RPMI8226 (cell line): ENCODE measurements at places on chromosomes 16 and 17.

DNA sequence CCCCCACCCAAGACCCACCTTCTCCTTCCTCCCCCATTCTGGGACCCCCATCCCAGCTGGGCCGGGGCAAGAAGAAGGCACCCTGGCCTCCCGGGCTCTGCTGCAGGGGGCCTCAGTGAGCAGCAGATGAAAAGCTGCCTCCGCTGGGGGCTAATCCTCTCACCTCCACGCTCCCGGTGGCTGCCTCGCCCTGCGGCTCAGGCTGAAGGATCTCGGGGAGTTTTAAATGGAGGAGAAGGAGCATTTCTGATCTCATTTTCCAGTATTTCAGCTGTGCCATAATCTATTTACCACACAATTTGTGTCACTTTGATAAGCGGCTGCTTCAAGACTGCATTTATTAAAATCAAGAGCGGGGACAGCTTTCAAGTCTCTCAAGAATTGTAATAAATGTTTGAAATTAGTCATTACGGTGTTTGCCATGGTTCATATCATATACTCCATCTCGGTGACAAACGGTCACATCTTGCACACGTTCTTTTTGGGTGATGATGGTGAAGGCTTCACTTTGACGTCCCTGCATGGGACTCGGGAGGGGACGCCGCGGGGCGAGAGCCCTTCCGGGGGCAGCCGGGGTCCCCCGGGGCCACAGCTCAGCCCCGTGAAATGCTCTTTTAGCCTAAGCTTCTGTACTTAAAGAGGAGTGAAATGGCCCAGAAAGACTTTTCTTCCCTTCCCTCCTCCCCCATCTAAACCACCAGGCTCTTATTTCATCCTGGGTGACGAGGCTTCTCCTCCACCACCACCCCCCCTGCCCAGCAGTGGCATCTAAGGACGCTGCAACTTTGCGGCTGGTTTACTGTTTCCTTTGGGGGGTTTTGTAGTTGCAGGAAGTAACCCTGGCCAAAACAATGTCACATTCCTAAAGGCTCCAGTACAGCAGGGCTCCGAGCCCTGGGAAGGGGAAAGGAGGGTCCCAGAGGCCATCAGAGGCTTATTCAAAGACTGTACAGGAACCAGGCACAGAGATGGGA is 313.1 kb upstream of the TNRC6C start:
- no peak for DNase-seq

DNA sequence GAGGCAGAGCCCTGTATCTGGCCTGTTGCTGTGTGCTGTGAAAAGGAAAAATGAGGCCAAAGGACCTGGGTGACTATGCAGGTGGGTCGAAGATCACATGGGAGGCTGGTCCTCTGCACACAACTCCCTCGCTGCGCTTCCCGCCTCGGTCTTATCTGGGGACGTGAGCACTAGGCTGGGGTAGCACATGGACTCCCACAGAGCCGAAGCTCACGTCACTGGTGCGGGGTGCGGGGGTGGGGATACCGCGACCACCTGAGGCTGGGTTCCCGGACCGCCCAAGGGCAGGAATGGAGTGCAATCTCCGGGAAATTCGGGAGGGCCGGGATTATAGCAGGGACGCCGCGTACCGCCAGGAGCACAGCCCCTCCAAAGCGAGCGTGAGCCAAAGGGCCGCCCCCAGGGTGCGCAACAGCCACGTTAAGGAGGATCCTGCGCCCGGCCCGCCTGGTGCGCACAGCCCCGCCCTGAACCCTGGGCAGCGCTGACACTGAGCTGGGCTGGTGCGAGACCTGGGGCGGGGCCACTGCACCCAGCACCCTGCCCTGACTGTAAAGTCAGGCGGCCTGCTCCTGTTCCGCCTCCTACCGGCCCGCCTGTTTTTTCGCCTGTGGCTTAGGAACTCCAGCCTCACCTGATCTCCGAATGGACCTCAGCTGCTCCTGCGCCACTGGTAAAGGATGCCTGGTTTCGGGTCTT is 4.8 kb downstream of the MT1A start:
- DNase-seq = peak; percentile 93

DNA sequence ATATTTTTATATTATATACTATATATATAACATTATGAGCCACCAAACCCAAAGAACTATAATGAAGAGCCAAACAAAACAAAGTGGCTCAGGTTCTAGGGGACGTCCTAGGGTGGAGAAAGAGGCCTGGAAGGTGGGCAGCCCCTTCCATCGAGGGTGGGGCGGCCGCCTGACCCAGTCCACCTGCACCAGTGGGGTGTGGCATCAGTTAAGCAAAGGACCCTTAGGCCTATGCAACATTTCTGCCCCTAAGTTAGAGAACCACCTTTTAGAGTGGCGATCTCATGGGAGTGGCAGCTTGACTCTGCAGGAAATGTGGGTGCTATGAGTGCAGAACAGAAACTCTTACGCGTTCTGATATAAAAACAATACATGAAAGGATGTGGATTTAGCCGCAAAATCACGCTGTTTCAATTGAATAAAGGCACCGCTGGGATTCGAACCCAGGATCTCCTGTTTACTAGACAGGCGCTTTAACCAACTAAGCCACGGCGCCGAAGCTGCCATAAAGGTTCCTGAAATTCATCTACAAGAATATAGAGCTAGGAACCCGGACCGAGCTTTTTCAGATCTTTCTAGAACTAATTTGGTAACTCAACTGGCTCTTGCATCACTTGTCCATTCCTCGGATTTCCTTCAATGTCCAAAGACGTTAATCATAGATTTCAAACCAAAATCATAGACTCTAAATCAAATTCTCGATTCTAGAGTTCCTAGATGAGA is 15.6 kb upstream of the AURKB start:
- peak; percentile 83 for DNase-seq

DNA sequence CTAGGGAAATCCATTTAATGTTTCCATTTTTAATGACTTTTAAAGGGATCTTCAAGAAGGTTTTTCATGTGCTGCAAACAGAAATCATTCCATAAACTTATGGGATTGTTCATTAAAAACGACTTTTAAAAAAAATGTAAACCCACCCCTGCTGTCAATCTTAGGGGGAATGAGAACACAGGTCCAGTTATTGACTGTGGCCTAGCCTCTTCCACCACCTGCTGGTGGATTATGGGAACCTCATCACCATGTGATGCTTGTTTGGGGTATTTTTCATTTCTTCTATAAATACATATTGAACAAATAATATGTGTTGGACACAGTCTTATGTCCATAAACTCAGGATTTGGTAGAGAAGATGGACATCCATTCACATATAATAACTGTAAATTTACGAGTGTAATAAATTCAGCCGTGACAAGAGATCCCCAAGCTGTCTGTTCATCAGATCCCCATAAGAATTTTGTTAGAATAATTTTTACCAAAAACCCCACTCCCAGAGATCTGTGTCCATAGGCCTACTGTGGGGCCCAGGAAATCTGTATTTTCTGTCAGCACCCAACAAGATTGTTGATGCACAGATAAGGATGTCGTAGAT is 42.0 kb upstream of the TMC5 start:
- DNase-seq = peak; percentile 69

DNA sequence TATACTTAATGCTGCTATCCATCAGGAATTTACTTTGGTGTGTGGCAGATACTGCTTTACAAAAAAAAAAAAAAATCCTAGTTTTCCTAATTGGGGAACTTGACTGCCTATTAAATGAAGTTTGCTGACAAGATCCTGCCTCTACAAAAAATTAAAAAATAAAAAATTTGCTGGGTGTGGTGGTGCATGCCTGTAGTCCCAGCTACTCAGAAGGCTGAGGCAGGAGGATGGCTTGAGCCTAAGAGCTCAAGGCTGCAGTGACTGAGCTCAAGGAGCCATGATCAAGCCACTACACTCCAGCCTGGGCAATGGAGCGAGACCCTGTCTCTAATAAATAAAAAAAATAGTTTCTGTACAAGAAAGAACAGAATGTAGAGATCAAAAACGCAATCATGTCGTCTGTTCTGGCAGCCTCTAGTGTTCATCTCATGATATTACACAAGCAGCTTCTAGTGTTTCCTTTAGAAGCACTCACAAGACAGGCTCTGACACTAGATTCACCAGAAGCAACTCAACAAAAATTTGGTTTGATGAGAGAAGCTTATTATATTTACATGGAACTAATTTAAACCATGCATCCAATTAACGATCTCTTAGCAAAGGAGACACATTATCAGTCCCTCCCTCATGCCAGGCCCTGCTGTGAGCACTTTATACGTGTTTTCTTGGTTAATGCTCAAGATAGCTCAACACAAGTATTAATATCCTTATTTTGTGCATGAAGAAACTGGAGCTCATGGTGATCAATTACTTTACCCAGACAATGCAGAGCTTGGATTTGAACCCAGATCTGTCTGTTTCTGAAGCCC is 6.8 kb upstream of the KRTAP17-1 start:
- peak; percentile 56 for DNase-seq

GRCh38 chr16:4663777-4664465 is 29.4 kb upstream of the NUDT16L1 start:
- no peak for DNase-seq

- DNase-seq = no peak
These were observed 416 bp downstream of the MT1H start for GRCh38 chr16:56669840-56670619.

- DNase-seq = no peak
These were observed 6.6 kb downstream of the HS3ST6 start for GRCh38 chr16:1911467-1912214.

DNA sequence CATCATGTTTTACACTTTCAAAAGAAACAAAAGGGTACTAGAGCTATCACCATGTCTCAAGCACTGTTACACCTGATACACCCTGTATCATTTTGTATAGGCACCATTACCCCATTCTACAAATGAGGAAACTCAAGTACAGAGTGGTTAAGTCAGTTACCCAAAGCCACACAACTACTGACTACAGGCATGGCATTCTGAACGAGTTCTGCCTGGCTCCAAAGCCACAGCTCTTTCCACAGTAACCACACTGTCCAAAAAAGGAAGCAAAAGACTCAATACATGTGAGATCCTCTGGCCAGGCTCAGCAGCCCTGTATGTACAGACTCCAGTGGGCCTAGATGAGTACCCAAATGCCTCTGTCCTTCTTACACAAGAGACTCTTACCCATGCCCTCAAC is 4.7 kb downstream of the DYNC1LI2 start:
- DNase-seq = no peak

- DNase-seq = no peak
These were observed 5.2 kb upstream of the EIF1 start for GRCh38 chr17:41683441-41684007.

GRCh38 chr16:75252946-75253911 is 1.8 kb upstream of the BCAR1 start:
- DNase-seq = no peak

GRCh38 chr16:26724189-26724588 is 342.5 kb upstream of the C16orf82 start:
- DNase-seq = no peak

DNA sequence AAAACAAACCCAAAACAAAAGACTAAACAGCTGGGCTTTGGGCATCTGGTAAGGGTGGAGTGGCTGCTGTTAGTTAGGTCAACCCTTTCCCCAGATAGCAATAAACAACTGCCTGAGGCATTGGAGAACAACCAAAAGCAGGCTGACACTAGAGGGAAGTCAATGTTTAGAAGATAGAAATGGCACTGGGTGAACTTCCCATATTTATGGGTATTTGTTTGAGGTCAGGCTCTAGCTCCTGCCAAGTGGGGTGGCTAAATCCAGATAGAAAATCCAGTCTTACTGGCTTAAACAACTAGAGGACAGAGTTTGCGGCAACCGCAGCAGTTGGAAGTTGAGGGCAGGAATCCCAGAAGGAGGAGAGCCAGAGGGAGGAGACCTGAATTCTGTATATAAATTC is 79.4 kb downstream of the SDK2 start:
- no peak for DNase-seq

GRCh38 chr16:2597560-2597902 is 59.7 kb downstream of the PDPK1 start:
- no peak for DNase-seq

GRCh38 chr16:70653809-70654771 is 7.7 kb downstream of the IL34 start:
- DNase-seq = peak; percentile 81

DNA sequence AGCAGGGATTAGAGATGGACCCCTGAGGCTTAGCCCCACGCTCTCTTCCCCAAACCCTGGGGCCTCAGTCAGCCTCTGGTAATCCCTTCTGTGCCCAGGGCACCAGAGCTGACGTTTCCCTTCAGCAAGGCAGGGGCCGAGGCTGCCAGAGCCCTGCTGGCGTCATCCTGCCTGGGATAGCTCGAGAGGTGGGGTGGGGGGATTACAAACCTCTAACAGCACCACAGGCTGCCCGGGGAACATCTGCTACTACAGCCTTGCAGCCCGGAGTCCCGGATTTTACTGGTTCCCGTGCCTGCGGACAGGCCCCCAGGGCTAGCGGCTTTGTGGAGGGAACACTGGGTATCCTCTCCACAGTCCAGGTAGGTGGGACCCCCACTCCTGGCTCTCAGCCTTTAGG is at the start of gene AANAT:
Gene AANAT (plus strand): TSS at position 238 of the 400 bp plus-strand sequence. CDS start 1,144 bp downstream, outside the sequence.
- no peak for DNase-seq

DNA sequence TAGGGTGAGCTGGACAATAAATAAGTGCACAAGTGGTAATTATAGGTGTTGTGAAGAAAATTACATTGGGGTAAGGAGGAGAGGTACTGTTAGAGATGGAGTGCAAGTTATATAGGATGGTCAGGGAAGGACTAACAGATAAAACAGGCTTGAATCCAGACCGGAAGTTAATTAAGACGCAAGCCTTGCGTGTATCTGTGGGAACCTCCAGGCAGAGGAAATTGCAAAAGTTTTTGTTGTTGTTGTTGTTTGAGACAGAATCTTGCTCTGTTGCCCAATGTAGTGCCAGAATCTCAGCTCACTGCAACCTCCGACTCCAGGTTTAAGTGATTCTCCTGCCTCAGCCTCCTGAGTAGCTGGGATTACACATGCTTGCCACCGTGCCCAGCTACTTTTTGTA is 2.4 kb upstream of the ZNF18 start:
- DNase-seq = no peak

GRCh38 chr16:17729820-17730219 is 259.1 kb upstream of the XYLT1 start:
- no peak for DNase-seq

- DNase-seq = no peak
These were observed 136.1 kb upstream of the CIBAR2 start for GRCh38 chr16:85248342-85248741.

DNA sequence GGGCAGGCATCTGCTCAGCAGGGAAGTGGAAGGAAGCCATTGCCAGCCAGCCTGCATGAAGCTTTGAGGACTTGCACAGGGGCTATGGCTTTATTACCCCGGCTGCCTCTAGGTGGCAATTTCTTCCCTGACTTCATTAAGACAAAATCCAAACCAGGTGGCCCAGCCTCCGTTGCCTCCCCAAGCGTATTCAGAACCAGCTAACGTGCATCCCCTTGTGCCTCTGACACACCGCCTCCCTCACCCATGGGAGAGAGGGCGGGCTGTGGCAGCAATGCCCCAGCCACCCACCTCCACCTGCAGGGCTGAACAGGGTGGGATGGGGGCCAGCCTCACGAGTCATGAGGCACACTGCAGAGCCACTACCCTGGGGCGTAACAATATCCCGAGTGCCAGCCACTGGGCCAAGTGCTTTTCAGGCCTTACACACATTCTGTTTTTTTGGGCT is 6.8 kb downstream of the KIFC3 start:
- DNase-seq = peak; percentile 90

DNA sequence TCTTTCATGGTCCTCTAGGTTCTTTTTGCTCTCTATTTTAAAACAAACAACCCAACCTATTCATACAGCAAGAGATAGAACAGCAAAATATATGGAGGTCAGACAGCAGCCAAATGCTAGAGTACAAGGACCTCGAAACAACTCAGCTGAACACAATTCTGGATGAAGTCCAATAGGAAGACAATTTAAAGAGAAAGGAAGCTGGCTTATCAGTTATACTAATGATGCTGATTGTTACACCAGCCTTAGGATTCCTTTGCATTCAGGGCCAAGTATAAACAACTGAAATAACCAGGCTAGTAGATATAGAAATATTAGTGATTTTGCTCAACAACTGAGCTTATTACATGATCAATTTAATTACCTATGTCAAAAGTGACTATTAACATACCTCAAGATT is 2.5 kb downstream of the SSH2 start:
- DNase-seq = no peak
